Activated naive CD8-positive, alpha-beta T cell treated with anti-CD3 and anti-CD28 coated beads for 36 hours (primary cell): ENCODE measurements at places on chromosomes 2 and 18. TPM values are rescaled to one million over a fixed set of nuclear protein-coding genes. Genes with fewer than 3 reads are reported as not detected.

GRCh38 chr2:239177325-239177724 is 223.5 kb downstream of the HDAC4 start:
- DNase-seq = no peak

The WDSUB1 gene
- 5.7 TPM for total RNA-seq

The ASAP2 gene
- 0.04 TPM for total RNA-seq

The ALLC gene
- total RNA-seq = not detected
